Activated T-helper 1 cell treated with anti-CD3 and anti-CD28 coated beads, Interleukin-12 subunit alpha, Interleukin-12 subunit beta, Interleukin-2, Interleukin-4 antibody, amounts not matched to agents 30 ng/mL and 10 ng/mL and 1 ng/mL, durations not matched to agents 14 hours and 24 hours and 36 hours (primary cell): ENCODE measurements at places on chromosomes 16 and 17. TPM values are rescaled to one million over a fixed set of nuclear protein-coding genes. Genes with fewer than 3 reads are reported as not detected.

- no peaks in the 10 kb centered on the region for H3K36me3 ChIP-seq
- DNase-seq, result no peak
- no peak overlapping the region for H3K27ac ChIP-seq
- peaks cover 54% of the 10 kb centered on the region for H3K27me3 ChIP-seq
Observed at GRCh38 chr17:57948169-57948554, 7.0 kb downstream of the CUEDC1 start.

GRCh38 chr16:57258910-57259475 is 13.9 kb downstream of the ARL2BP start:
- H3K4me1 ChIP-seq, result peaks cover 8% of the 10 kb centered on the region
- DNase-seq, result no peak
- H3K27ac ChIP-seq, result no peak overlapping the region
- H3K27me3 ChIP-seq, result no peaks in the 10 kb centered on the region
- peaks cover 6% of the 10 kb centered on the region for H3K36me3 ChIP-seq
- no peak overlapping the region for H3K4me3 ChIP-seq

GRCh38 chr17:58217766-58218165 is 1.3 kb downstream of the MKS1 start:
- peaks cover 26% of the 10 kb centered on the region for H3K4me1 ChIP-seq
- peaks cover 4% of the 10 kb centered on the region for H3K27me3 ChIP-seq
- DNase-seq, result no peak
- peak overlapping the region; percentile 61 for H3K27ac ChIP-seq
- H3K36me3 ChIP-seq, result peaks cover 4% of the 10 kb centered on the region

DNA sequence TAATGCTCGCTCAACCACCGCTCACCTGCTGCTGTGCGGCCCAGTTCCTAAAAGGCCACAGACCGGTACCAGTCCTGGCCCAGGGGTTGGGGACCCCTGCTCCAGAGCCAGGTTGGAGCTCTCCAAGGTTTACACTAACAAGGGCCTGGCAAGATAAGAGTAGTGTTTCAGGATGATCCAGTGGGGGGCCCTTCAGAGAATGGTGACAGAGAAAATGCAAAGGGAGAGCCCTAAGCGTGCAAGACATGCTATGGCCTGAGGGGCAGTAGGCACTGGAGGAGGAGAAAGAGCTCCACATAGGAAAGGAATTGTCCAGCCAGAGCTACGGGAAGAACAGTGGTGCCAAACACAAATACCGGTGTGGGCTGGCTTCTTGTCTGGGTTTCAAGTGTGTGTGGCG is 233.4 kb downstream of the STX8 start:
- peaks cover 7% of the 10 kb centered on the region for H3K4me1 ChIP-seq
- H3K4me3 ChIP-seq, result no peak overlapping the region
- DNase-seq, result no peak

DNA sequence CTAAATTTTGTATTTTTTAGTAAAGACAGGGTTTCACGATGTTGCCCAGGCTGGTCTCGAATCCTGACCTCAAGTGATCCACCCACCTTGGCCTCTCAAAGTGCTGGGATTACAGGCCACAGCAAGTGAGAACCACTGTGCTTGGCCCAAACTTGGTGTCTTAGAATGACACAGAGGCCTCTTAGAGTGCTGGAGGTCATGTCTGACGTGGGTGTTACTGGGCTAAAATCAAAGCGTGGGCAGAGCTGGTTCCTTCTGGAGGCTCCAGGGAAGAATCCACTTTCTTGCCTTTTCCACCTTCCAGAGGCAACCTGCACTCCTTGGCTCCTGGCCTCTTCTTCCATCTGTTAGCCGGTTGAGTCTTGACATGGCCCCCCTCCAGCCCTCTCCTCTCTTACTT is 53.8 kb downstream of the IRF8 start:
- DNase-seq, result no peak
- H3K27me3 ChIP-seq, result peaks cover 12% of the 10 kb centered on the region
- no peak overlapping the region for H3K4me3 ChIP-seq

DNA sequence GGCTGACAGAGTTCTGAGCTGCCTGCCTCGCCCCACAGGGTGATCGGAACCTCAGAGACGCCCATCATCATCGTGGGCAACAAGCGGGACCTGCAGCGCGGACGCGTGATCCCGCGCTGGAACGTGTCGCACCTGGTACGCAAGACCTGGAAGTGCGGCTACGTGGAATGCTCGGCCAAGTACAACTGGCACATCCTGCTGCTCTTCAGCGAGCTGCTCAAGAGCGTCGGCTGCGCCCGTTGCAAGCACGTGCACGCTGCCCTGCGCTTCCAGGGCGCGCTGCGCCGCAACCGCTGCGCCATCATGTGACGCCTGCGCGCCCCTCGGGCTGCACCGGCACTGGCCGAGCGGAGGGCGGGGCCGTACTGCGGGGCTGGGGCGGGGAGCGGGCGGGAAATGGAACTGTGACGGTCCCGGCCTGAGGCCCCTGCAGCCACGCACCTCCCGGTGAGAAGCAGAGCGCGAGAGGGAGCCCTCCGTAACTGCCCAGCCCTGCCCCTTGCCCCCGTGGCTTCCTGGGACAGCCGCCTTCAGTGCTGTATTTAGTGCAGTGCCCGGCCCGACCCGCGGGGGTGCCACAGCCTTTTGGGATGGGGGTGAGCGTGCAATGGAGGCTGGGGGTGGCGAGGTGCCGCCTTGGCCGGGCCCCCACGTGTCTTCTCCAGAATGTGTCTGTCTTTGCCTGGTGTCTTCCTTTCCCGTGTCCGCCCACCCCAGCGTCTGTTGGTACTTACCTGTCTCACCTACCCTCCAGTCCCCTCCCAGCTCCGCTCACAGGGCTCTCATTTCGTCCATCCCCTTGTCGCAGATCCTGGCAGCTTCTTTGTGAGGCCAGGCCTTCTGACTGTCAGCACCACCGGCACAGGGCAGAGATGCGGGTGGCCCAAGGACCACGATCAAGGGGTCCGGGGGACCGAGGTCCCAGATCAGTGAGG is 9.8 kb downstream of the RASL10B start:
- DNase-seq, result no peak
- no peaks in the 10 kb centered on the region for H3K4me1 ChIP-seq
- no peak overlapping the region for H3K27ac ChIP-seq
- H3K27me3 ChIP-seq, result peaks cover 27% of the 10 kb centered on the region
- H3K36me3 ChIP-seq, result no peaks in the 10 kb centered on the region

DNA sequence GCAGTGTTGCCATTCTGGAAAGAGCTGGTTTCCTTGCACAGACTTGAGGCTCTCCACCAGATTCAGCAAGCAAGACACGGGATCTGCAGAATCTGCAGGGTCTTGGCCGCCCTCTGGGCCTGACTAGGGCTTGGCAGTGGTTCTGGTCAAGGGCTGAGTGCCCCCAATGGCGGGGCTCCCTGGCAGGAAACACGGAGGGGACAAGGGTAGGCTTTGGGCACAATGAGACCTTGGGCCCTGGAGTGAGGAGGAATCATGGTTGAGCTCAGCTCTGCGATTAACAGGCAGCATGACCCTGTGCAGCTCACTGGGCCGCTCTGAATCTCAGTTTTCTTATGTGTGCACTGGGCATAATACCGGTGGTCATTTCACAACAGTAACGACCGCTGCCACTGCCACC is 249.9 kb downstream of the GSG1L start:
- no peak overlapping the region for H3K4me3 ChIP-seq
- peaks cover 6% of the 10 kb centered on the region for H3K27me3 ChIP-seq
- no peaks in the 10 kb centered on the region for H3K36me3 ChIP-seq

DNA sequence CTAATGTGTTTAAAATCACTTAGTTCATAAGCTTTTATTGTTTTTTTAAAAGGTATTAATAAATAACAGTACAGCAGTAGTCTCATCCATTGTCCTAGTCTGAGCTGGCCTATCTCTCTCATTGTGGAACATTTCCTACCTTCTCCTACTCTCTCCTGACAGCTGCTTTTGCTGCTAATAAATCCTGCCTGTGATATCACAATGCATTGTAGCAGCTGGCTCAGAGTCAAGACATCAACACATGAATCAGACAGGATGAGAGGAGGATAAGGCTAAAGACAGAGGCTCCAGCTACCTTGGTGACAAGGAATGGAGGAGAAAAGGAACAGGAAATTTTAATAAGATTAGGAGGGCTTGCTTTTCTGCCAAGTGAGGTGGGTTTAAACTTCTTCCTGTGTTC is 626.1 kb downstream of the HS3ST4 start:
- H3K27me3 ChIP-seq, result no peaks in the 10 kb centered on the region
- no peak overlapping the region for H3K4me3 ChIP-seq
- no peaks in the 10 kb centered on the region for H3K36me3 ChIP-seq
- no peaks in the 10 kb centered on the region for H3K4me1 ChIP-seq

Gene ABCC6
- total RNA-seq, result not detected in 2 replicates

Gene RBFOX1
- total RNA-seq, result not detected in 2 replicates

- no peak overlapping the region for H3K4me3 ChIP-seq
- DNase-seq, result no peak
- H3K4me1 ChIP-seq, result peaks cover 30% of the 10 kb centered on the region
- peaks cover 5% of the 10 kb centered on the region for H3K36me3 ChIP-seq
- no peaks in the 10 kb centered on the region for H3K27me3 ChIP-seq
Observed at GRCh38 chr17:59428916-59429485, 97.5 kb downstream of the YPEL2 start.

Gene WNK4
- total RNA-seq, result 0.12 and 0.29 TPM in 2 replicates

DNA sequence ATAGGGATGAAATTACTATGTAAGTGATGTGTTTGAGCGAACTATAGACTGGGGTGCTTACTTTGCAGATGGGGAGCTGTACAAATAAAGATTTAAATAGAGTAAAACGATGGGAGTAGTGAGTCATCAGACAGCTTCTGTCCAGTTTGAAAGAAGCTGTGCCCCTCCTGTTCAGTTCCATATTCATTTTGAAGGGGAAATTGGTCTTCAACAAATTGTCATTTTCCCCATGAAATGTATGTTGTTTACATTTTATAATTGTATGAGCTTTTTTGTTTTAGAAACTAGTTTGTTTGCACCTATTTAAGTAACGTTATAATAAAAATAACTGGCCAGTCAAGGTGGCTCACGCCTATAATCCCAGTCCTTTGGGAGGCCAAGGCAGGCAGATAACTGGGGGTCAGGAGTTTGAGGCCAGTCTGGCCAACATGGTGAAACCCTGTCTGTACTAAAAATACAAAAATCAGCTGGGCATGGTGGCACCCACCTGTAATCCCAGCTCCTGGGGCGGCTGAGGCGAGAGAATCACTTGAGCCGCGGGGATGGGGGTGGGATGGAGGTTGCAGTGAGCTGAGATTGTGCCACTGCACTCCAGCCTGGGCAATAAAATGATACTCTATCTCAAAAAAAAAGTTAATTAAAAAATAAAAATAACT is 20.2 kb downstream of the SEC14L1 start:
- peaks cover 54% of the 10 kb centered on the region for H3K4me1 ChIP-seq
- H3K27ac ChIP-seq, result no peak overlapping the region
- H3K36me3 ChIP-seq, result peaks cover 32% of the 10 kb centered on the region
- no peak for DNase-seq

Gene CANT1
- 54.7 and 57.3 TPM in 2 replicates for total RNA-seq

Gene CCDC92B
- total RNA-seq, result 0.23 TPM in 1 of 2 replicates, not detected in the other

GRCh38 chr17:73291260-73291801 is 20.5 kb downstream of the CDC42EP4 start:
- no peak overlapping the region for H3K4me3 ChIP-seq
- no peak for DNase-seq
- H3K27ac ChIP-seq, result no peak overlapping the region
- no peaks in the 10 kb centered on the region for H3K36me3 ChIP-seq

GRCh38 chr16:27475561-27475960 is 73.6 kb downstream of the IL21R start:
- H3K4me3 ChIP-seq, result no peak overlapping the region
- no peaks in the 10 kb centered on the region for H3K27me3 ChIP-seq
- no peak overlapping the region for H3K27ac ChIP-seq
- peaks cover 49% of the 10 kb centered on the region for H3K36me3 ChIP-seq

- no peak for DNase-seq
- H3K4me3 ChIP-seq, result no peak overlapping the region
- no peaks in the 10 kb centered on the region for H3K36me3 ChIP-seq
Observed at GRCh38 chr17:30952638-30953393, 18.0 kb upstream of the RNF135 start.

- H3K4me1 ChIP-seq, result peaks cover 94% of the 10 kb centered on the region
- peak overlapping the region; percentile 56 for H3K27ac ChIP-seq
- peak overlapping the region; percentile 1 for H3K4me3 ChIP-seq
- H3K36me3 ChIP-seq, result peaks cover 19% of the 10 kb centered on the region
Observed at GRCh38 chr17:40536295-40537171, 28.7 kb downstream of the CCR7 start.
